Breast epithelium (tissue), 4 donors: ENCODE measurements at places on chromosomes 7 and 10. TPM values are rescaled to one million over a fixed set of nuclear protein-coding genes. Genes with fewer than 3 reads are reported as not detected.

Gene MMRN2
- total RNA-seq: 32.6 TPM

Gene FAM25A
- total RNA-seq: not detected

Gene COBL
- total RNA-seq: 2.2 TPM

Gene RARRES2
- total RNA-seq: 267 TPM

Gene HPSE2
- total RNA-seq: 8.0 TPM

Gene ADAMTS14
- total RNA-seq: under 0.01 TPM

Gene HYAL4
- total RNA-seq: not detected

Gene BICC1
- total RNA-seq: 24.3 TPM

Gene C10orf105
- total RNA-seq: 0.29 TPM

Gene PNLIPRP1
- total RNA-seq: not detected

Gene GHRHR
- not detected for total RNA-seq

Gene C10orf53
- total RNA-seq: not detected

Gene CDK1
- total RNA-seq: 2.2 TPM

Gene CDC123
- 61.6 TPM for total RNA-seq

Gene PSPH
- 17.7 TPM for total RNA-seq

Gene CHRM2
- total RNA-seq: not detected

Gene IDI2
- total RNA-seq: not detected

Gene SPDYE2B
- total RNA-seq: not detected

Gene RADIL
- 4.4 TPM for total RNA-seq

Gene BMS1
- total RNA-seq: 17.3 TPM

Gene PILRA
- total RNA-seq: 4.3 TPM

Gene PRLHR
- total RNA-seq: not detected

Gene NUTM2E
- not detected for total RNA-seq

Gene TMEM178B
- 0.64 TPM for total RNA-seq

Gene SMKR1
- not detected for total RNA-seq

Gene SHH
- not detected for total RNA-seq
